Stimulated activated CD8-positive, alpha-beta memory T cell treated with anti-CD3 and anti-CD28 coated beads, Interleukin-4, amount 100 ng/mL, for 1 hour (primary cell): ENCODE measurements at places on chromosomes 5 and 9.

DNA sequence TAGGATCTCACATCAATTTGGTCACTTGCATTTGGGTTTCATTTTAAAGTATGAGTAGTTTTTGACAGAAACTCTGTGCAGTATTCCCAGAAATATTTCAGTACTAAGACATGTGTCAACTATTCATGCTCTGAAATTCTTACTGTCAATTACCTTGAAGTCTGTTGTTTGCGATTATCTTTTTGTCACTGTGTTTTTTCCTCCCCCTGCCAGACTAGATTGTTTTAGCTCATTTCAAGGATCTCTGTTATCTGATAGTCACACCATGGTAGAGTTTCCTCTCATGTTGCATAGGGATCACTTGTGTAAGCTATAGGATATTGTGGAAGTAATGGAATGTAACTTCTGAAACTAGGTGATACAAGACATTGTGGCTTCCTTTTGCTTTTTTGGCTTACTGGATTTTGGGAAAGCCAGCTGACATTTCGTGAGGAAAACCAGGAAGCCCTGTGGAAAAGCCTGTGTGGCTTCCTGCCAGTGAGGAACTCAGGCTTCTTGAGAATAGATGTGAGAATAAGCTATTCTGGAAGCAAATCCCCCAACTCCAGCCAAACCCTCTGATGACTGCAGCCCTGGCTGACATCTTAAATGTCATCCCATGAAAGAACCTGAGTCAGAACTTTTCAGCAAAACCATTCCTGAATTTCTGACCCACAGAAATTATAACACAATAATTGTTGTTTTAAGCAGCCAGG is 122.2 kb downstream of the FGF10 start:
- DNase-seq, result no peak

GRCh38 chr5:146007989-146008388 is 71.6 kb downstream of the SH3RF2 start:
- DNase-seq, result no peak

GRCh38 chr9:106625259-106625789 is 237.6 kb upstream of the ZNF462 start:
- DNase-seq, result no peak

DNA sequence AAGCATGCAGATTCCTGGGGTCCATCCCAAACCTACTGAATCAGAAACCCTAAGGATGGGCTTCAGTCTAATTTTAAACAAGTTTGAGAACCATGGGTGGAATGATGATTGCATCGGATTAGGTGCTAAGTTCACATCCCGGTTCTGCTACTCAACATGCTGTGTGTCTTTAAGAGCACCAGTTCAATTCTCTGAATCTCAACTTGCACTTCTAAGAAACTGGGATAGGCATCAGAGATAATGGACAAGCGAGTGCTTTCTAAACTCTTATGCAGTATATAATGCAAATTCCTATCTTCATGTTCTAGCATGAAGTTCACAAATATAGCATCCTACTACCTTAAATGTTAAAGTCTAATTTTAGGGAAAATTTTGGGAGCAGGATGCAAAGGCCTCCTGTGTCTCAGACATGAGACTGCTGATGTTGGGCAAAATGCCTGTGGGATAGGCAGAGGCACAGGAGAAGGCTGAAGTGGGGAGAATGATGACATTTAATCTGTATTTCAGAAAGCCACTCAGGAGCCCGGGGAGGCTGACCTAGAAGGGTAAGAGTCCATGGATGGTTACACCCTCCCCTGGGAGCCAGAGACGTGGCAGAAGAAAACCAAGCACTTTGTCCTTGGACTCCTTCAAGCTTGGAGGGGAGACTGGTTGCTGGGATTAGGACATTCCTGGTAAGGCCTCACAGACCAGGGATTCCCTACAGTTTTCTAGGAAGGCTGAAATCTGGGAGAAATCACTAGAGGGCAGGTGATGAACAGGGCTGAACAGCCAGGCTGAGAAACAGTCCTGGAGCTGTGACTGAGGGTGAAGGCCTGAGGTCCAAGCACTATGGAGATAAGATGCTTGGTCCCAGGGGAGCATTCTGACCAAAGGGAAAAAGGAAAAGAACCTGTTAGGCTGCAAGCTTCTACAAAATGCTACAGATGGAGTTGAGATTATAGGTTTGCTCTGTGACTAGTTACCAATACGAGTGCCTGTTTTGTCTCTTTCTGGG is 311.9 kb upstream of the PANK3 start:
- no peak for DNase-seq

DNA sequence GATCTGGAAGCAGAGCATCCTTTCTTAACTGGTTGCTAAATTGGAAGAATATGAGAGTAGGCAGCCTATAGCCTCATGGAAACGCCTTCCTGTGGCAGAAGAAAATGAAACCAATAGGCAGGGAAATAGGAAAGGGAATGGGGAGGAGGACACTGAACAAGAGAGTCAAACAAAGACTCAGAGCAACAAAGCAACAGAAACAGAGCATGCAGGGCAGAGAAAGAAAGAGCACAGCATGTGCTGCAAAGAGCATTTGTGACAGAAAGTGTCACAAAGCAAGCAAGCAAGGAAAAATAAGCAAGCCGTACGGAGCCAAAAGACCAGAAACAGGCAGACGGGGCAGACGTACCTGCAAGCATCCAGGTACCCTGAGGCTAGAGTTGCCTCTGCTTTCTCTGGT is 123.1 kb downstream of the RAPGEF6 start:
- DNase-seq, result no peak

GRCh38 chr5:78003450-78003849 is 227.3 kb upstream of the TBCA start:
- no peak for DNase-seq
